ENCODE measurements at places on chromosomes 16 and 17.
A peak's percentile ranks its signal among the peaks of the same experiment; 100 is the strongest.

- no peak for DNase-seq
Observed at GRCh38 chr16:31371008-31371407, 16.0 kb downstream of the ITGAX start.

DNA sequence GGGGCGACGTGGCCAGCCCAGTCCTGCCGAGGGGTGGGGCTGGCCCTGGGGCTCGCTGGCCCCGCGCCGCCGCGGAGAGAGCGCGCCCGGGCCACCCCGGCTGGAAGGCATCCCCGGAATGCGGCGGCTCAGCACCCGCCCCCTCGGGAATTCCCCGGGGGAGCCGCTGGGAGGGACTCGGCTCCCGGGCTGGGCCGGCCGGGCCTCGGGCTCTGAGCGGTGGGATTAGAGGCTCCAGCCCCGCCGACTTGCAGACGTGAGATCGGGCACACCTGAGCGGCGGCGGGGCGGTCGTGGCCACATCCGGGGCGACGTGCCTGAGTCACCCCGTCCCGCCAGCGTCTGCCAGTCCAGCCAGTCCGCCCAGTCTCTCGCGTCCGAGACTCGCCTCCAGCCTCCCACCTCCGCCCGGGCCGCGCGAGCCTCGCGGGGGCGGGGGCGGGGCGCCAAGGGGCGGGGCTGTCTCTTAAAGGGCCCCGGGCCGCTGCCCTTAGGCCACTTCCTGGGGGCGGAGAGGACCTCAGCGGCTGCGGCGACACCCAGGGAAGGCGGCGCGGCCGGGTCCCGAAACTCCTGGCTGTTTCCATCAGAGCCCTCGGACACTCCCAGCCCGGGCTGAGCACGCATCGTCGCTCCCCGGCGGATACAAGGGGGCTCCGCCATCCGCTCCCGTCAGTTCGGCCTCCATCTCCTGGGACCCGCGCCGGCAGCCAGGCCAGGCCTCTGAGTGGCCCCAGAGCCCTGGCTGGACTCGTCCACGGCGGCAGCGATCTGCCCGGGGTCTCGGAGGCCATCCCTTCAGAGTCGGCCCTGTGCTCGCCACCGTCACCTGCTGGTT is at the start of gene KCTD11:
TSS of gene KCTD11 (plus strand) at position 498 of the 838 bp plus-strand sequence.
- peak; percentile 56 for DNase-seq

- no peak for DNase-seq
Observed at GRCh38 chr16:84929421-84930297, 81.7 kb downstream of the ZDHHC7 start.

- DNase-seq, result no peak
Observed at GRCh38 chr17:33330877-33331276, 37.8 kb upstream of the ASIC2 start.

DNA sequence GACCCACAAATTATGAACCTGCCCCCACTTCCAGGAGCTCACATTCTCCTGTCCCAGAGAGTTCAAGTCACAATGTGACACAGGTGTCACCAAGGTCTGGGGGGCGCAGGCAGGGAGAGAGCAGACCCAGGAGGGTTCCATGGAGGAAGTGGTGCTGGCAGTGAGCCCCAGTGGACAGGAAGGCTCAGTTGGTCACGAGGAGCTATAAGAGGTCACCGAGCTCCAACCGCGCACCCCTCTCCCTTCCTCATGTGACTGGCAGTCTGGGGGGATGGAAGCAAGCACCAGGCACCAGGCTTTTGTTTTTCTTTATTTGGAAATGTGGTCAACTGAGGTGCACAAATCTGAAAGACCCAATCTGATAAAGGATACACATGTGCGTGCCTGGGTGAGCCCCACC is 2.5 kb downstream of the ITGAD start:
- no peak for DNase-seq

GRCh38 chr16:56950881-56951771 is 10.6 kb upstream of the CETP start:
- peak; percentile 26 for DNase-seq
